Hypothalamus (tissue), 51 donors: ENCODE measurements at places on chromosomes 12 and 14.
A peak's percentile ranks its signal among the peaks of the same experiment; 100 is the strongest.

- no peak for DNase-seq
Measured at GRCh38 chr12:3042394-3042793, 34.8 kb upstream of the TSPAN9 start.

DNA sequence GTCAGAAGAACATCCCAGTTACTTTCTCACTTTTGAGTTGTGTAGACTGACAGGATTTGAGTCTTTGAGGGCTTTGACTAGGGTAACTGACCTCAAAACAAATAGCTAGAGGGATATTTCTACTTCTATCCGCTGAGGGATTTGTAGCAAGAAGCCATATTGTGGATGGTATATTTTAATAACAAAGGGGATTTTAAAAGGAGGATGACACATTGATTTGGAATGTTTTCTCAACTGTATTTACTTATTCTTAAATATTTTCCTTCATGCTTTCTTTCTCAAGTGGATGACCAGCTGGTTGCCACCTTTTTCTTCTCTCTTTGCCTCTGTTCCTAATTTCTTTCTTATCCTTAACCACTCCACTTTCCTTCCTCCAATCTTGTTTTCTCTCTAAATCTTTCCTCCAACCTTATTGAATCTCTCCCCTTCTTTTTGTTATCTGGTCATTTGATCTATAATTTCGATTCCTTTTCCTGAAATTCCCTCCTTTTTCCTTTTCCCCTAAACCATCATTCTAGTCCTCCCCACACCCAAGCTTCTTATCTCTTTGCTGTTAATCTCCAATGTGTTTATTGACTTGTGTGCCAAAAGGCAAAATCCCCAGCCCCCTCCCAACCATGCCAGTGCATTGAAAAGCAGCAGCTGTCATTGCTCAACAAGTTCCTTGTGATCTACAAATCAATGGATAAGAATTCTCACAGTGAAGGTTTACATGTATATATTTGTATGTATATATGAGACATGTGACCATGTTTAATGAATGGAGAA is 411.6 kb downstream of the RAD51B start:
- no peak for DNase-seq

- DNase-seq: no peak
Measured at GRCh38 chr12:106541201-106541600, 41.6 kb upstream of the RFX4 start.

- no peak for DNase-seq
Measured at GRCh38 chr12:114812858-114813761, 129.1 kb upstream of the TBX3 start.

DNA sequence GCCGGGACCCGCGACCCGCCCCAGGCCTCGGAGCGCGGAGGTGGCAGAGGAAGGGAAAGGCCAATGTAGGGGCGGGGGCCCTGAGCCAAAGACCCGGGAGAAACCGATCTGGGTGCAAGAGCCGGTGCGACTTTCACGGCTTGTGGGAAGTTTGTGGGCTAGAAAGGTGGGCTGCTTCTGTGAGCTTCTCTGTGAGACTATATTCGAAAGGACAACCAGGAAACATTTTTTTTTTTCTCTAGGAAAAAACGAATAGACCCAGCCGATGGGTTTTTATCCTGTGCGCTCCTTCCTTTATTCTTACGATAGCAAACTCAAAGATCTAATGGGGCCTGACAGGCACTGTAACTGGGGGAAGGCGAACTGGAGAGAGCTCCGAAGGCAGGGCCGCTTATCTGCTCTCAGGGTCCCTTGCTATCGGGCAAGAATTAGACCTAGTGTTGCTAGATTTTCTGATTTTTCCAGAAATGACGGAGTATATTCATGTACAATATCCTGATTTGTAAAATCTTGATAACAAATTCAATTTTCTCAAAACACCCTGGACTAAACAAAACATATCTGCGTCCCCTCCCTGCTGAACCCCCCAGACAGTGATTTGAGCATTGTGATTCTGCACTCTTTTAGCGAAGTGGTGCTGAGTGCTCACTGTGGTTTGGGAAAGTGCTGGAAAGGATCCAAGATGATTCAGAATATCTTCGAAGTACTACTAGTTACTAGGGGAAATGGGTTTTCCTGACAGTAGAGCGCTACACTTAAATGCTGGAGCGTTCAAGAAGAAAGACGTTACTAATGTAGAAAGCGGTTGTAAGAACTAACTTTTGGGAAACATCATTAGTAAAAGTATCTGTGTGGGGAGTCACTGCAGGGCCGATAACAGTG is 563 bp upstream of the STXBP6 start:
- DNase-seq: no peak

DNA sequence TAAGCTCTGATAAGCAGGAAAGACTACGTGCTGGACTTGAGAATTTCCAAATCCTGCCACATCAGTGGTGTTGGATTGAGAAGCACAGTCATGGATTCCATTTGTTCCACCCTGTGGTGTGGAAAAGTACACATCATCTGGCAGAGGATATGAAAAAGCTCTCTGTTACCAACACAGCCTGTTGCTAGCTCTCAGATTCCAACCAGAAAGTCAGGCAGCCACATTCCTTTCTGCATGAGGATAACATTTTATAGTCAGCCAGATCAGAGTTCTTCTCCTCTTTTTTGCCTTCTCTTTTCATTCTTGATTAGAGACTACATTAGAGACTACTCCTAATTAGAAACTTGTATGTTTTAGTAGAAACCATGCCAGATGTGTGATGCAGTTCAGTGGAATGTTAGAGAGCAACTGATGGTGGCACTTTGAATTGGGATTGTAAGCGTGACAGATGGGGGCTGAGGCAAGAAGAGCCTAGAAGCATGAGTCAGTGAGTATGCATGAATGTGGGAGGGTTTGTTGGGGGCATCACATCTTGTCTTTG is 61.2 kb upstream of the STXBP6 start:
- DNase-seq: no peak

GRCh38 chr12:77060136-77060882 is 5.1 kb downstream of the E2F7 start:
- DNase-seq: no peak

DNA sequence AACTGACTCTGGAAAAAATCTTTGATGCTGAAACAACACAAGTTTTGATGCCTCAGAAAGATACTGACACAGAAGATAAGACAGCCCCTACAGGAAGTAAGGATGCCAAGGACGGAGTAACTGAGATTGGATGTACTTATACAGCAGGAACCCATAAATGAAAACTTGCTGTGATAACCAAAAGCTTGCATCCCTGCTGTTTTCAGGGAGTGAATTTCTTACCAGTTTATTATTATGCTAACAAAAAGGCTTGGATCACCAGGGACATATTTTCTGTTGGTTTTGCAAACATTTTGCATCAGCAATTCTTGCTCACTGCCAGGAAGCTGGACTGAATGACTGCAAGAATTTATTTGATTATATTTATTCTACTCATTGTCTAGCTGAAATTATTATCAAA is 197.7 kb downstream of the NAV3 start:
- no peak for DNase-seq

GRCh38 chr14:106813477-106813823 is 1287.1 kb downstream of the TMEM121 start:
- no peak for DNase-seq

GRCh38 chr12:23628806-23629205 is 320.7 kb downstream of the SOX5 start:
- DNase-seq: no peak

GRCh38 chr12:28872654-28873268 is 276.3 kb upstream of the FAR2 start:
- no peak for DNase-seq

DNA sequence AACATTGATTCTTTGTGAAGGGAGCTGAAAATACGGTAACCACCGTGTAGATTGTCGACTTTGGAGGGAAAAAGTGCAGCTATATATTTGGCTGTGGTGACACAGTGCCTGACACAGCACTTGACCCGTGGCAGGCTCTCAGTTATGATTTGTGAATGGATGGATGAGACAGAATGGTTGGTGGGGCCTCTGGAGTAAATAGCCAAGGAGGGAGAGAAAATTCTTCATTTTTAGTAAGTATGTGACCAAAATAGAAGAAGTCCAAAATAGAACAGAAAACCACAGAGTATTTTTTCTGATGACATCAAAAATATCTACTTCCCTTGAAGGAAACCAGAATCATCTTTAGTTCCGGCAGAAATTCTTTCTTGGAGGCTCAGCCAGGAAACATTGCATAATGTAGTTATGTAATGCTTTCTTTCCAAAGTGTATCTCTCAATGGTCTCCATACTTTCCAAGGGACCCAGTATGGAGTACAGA is 82.0 kb upstream of the WSCD2 start:
- no peak for DNase-seq

- peak; percentile 24 for DNase-seq
Measured at GRCh38 chr14:31449971-31450610, 7.2 kb downstream of the DTD2 start.

- no peak for DNase-seq
Measured at GRCh38 chr12:113955109-113955970, 10.8 kb downstream of the RBM19 start.
